ENCODE measurements at places on chromosomes 7 and 10.

GRCh38 chr7:102890292-102890970 is 22.4 kb upstream of the LRRC17 start:
- DNase-seq = peak; percentile 36

DNA sequence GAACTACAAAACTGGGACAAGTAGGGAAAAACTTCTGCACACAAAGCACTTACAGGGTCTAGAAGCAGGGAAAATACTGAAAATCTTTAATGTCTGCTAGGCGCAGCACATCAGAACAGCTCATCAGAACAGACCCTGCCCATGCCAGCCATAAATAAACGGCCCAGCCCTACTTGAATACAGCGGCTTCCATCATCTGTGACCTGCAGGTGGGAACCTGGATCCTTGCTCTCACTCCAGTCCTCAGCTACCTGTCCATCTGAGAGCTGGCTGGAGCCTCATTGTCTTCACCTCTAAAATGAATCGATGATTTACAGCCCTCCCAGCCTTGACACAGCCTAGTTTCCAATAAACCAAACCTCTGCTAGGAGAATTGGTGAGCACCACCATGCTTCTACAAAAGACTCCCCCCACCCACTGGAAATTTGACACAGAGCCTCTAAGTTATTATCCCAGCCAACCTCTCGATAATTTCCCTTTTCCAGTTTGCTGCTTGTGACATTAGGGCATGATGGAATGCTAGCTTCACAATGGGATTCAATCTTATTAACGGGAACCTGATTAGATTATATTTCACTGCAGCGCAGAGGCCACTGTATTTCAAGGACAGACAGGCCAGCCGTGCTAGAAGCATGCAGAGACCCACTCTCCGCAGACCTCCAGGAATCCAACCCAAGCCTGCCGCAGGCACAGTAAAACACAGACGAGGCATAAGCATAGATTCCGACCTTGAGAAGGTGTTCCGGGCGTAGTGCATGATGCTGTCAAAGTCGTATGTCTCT is 61.6 kb upstream of the OPALIN start:
- no peak for DNase-seq

GRCh38 chr10:123521556-123521955 is 144.6 kb upstream of the GPR26 start:
- DNase-seq = no peak

- DNase-seq = no peak
These were observed 652.4 kb downstream of the CNTNAP2 start for GRCh38 chr7:146768957-146769356.

- peak; percentile 94 for DNase-seq
These were observed 323.0 kb downstream of the PARD3 start for GRCh38 chr10:34492081-34492480.
